ENCODE measurements at places on chromosomes 6 and 20. TPM values are rescaled to one million over a fixed set of nuclear protein-coding genes. Genes with fewer than 3 reads are reported as not detected.

- peak; percentile 34 for DNase-seq
These were observed 381.1 kb upstream of the ZFP64 start for GRCh38 chr20:52572687-52573086.

The TGM6 gene
- not detected for total RNA-seq

DNA sequence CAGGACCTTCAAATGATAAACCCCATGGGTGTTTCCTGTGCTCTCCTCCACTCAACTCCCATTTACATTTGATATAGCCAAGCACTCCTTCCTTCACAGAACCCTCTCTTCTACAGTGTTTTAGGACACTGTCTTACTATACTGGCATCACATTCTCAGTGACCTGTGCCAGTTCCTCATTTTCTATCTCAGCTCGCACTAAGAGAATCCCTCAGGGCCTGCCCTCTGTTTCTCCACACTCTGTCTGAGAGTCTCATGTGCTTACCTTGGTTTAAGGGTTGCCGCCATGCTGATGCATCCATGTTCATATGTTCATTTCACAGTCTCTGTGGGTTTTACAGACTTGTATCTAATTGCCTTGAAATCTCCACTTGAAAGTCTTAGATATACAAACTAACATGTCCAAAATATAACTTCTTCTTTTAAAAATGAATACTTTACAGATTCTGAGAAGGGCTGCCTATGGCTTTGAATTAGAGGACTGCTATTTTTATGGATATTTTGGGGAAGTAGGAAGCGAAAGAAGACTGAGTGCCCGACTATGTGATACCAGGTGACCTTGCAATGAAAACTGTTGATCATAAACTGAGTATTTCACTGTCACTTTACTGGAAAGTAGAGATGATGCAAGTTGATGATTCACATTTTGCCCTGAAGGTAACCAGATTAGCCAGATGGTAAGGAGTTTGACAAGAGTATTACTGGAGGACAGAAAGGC lies 153.1 kb upstream of the SIM1 start:
- DNase-seq, result no peak

DNA sequence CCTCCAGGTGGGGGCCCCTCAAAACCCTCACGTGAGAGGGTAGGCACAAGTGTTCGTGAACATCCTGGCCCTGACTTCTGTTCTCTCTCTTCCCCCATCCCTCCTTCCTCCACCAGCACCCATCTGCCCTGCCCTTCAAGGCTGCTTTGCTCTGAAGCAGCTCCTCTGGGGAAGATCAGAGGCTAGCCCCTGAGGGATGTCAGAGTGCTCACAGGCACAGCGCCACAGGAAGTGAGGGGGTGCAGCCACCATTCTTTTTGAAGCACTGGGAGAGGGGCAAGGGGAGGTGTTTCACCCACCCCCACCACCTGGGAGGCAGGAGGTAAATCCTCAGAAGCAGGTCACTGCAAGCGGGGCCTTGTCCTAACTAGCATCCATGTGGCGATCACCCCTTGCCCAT lies 11.4 kb downstream of the MOCS1 start:
- no peak for DNase-seq

The SLC22A7 gene
- total RNA-seq, result not detected

DNA sequence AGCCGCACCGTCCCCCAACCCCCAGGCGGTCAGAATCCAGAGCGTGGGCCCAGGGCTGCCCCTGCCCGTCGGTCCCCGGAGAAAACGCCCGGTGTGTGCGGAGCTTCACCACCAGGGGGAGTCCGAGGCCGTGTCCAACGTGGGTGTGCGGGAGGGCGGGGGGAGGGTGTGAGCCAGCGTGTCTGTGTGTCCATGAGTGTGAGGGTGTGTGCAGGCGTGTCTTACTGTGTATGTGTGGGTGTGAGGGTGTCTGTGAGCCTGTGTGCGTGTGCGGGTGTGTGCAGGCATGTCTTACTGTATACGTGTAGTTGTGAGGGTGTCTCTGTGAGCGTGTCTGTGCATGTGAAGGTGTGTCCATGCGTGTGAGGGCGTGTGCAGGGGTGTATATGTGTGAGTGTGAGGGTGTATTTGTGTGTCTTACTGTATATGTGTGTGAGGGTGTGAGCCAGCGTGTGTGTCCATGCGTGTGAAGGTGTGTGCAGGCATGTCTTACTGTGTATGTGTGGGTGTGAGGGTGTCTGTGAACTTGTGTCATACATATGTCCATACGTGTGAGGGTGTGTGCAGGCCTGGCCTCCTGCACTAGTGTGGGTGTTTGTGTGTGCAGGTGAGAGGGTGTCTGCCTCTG lies 24.6 kb upstream of the GATA5 start:
- DNase-seq, result peak; percentile 40

Measured in fibroblast of lung (primary cell).